Ascending aorta (tissue), 2 donors: ENCODE measurements at places on chromosomes 3 and 15.

DNA sequence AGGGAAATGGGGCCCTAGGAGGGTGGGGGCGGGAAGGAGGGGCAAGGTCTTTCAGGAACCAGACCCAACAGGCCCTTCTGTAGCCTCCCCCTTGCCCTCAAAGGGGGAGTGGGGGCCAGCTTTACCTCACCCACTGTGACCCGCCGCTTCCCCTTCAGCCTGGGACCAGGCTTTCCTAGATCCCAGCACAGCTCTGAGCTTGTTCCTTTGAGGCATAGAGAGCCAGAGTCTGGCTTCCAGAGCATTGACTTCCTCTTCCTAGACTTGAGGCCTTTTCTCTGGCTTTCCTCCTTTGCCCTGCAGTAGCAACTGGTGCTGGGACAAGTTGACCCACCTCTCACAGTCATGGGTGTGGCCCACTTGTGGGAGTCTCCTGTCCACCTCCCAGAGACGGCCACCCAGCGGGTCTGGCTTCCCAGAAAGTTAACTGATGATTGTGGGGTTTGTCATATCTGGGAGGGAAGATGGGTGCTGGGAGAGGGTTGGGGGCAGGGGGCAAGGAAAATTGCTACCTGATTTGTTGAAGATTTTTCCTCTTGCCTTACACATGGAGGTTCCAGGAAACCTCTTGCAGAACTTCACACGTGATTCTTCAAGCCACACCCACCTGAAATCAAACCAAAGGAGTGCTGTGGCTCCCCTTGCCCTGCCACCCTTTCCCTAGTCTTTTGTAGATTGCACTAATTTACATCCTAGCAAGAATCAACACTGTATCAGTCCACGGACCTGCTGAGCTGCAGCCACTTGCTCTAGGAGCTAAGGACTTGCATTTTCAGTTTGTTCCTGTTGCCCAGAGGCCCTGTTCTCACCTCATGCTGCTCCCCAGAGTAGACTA lies 4.1 kb upstream of the CHST14 start:
- DNase-seq = no peak

GRCh38 chr3:187739094-187739560 lies 6.1 kb downstream of the BCL6 start:
- DNase-seq = no peak

DNA sequence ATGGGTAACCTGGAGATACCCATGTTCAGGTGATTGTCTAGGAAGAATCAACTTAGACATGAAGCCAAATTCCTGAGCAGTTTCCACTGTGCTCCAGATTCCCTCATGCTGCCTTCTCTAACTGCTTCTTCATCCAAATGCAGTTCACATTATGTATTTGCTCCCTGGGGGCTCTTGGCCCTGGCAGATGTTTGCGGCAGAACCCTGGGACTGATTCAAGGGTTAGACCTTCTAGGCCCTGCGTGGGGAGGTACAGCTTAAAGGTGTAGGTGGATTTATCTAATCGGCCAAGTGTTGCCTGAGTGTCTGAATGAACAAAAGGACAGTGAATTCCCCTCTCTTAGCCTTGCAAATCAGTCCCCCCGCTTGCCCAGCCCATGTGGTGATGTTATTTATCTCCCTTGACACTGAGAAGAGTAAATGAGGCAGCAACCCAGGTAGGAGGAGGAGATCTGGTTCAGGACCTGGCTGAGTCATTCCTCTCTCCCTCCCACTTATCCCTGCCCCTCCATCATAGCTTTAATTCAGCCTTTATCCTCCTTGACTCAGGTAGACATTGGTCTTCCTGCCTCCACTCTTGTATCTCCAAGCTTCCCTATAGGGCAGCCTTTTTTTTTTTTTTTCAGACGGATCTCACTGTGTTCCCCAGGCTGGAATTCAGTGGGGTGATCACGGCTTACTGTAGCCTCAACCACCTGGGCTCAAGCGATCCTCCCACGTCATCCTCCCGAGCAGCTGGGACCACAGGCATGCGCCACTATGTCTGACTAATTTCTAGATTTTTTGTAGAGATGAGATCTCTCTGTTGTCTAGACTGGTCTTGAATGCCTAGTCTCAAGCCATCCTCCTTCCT lies 54.8 kb downstream of the MAGEF1 start:
- DNase-seq = no peak

DNA sequence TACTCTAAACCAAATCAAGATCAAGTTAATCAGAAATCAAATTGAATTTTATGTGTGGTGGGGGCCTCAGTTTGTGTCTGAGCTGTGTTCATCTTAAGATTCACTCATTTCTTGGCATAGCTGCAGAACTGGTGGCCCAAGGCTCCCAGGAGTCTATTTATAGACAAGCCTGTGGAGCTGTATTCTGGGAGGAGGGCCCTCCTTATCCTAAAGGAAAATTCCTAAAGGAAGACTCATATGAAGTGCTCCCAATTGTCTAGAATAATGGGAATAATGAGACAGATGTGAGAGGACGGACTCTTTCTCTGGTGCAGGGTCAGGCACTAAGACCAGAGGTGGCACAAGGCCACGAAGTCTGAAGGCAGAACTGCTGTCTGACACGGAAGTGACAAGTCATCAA lies 38.9 kb downstream of the C3orf85 start:
- no peak for DNase-seq

- DNase-seq = no peak
These were observed 5.0 kb upstream of the CCR9 start for GRCh38 chr3:45881078-45882022.

- DNase-seq = no peak
These were observed 394.6 kb downstream of the ZNF385D start for GRCh38 chr3:21356402-21356801.

DNA sequence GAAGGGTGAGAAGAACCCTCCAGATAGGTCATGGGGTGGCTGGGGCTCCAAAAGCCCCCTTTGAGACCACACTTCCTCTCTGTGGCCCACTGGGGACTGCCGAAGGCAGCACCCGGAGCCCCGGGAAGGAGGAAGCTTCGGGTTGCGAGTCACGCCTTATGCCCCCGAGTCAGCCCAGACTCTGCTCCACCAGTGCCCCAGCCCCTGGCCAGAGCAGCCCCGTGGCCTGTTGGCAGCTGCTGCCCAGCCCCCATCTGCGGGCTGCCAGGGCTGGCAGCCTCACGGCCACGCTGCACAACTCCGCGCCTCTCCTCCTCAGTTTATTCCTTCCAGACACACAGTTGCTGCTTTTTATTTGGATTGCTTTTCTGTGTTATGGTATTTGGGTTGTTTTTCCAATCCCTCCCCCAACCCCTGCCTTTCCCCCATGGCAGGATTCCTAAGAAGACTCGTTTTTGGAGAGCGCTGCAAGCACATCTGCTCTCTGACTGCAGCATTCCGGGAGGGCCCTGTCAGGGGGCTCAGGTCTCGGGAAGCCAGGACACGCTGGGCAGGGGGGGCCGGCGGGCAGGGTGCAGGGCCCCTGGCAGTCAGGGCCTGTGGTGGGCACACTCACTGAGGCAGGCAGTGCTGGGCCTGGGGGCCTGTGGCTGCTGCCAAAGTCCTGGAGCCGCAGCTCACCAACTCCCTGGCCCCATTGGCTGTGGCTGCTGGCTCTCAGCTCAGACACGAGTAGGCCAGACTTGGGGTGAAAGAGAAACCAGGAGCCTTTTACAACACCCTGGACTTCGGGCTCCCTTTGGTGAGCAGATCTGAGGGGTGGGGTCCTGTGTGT lies 20.2 kb downstream of the MAGEF1 start:
- no peak for DNase-seq

- no peak for DNase-seq
These were observed 72.3 kb upstream of the GAP43 start for GRCh38 chr3:115551016-115551415.

DNA sequence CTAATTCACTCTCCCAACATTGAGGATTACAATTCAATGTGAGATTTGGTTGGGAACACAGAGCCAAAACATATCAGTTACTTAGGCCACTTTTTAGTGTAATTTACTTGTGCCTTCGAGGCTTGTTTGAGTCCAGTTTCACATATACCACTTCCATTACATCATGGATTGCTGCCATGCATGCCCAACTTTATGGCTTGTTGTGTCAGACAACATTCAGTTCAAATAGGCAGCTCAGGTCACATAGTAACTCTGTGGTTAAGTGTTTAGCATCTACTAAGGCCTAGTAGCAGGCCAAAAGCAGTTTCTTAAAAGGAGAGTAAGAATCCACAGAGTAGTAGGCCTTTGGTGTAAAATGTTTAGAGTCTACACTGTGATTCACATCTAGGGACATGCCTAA lies 164.3 kb upstream of the GMNC start:
- DNase-seq = no peak

- no peak for DNase-seq
These were observed 174.7 kb downstream of the IGF1R start for GRCh38 chr15:98823012-98823458.

GRCh38 chr15:32029862-32030781 lies at the start of gene CHRNA7:
CHRNA7 (plus strand) TSS chr15:32030515; CDS start chr15:32030595, 80 bp downstream.
- no peak for DNase-seq

- no peak for DNase-seq
These were observed 14.3 kb upstream of the PIK3R4 start for GRCh38 chr3:130760922-130761321.

- no peak for DNase-seq
These were observed 25.6 kb upstream of the TEX9 start for GRCh38 chr15:56339594-56339993.

GRCh38 chr3:148381051-148381450 lies 316.7 kb upstream of the AGTR1 start:
- DNase-seq = no peak
